ENCODE measurements at places on chromosomes 16 and 17. TPM values are rescaled to one million over a fixed set of nuclear protein-coding genes. Genes with fewer than 3 reads are reported as not detected.

DNA sequence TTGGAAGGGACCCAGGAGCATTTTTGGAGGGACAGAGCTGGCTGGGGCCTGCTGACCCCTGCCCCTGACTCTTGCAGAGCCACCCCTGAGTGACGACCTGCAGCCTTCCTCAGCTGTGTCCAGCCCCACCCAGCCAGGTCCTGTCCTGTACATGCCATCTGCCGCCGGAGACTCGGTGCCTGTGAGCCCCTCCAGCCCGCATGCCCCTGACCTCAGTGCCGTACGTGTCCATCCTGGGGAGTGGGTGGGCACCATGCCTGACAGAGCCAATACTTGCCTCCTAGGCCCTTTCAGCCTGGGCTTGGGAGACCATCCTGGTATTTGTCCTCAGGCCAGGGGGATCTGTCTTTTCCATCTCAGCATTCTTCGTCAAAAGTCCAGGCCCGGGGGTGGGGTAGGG is 27.5 kb downstream of the UNC13D start:
- no peak for DNase-seq

- no peak for DNase-seq
These were observed 24.2 kb upstream of the HNF1B start for GRCh38 chr17:37769050-37769449.

DNA sequence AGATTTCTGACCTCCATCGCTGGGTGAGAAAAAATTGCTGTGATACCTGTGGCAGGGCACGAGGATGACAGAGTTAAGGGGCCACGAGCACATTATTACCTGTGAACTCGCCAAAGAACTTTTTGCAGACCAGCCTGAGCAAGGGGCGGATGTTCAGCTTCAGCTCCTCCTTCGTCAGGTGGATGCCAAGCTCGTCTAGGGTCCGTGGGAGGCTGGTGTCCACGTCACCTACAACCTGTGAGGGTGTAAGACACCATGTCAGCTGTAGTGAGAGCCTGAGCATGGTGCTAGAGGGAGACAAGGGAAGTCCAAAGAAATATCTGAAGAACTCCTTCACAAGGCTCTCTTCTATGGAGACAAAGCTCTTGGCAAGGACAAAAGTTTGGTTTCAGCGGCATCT is 17.1 kb downstream of the HIGD1B start:
- no peak for DNase-seq

DNA sequence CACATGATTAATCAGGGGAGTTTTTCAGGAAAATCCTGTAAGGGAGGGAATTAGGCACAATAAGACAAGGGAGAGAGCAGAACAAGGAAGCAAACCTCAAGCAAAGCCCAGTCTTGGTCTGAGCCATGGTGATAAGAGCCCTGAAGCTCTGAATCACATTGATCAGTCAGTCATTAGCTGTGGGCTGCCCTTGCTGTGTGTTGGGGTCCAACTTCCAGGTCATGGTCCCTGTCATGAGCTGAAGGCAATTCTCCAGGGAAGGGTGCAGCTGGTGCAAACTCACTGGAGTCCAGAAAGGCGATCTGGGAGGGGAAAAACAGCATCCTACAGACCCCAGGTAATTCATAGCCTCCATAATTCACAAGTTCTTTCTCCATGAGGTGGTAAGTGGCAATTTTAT is 89.9 kb downstream of the CYLD start:
- no peak for DNase-seq

- no peak for DNase-seq
These were observed 207.3 kb downstream of the KIF2B start for GRCh38 chr17:54029986-54030385.

- no peak for DNase-seq
These were observed 19.4 kb upstream of the SSTR5 start for GRCh38 chr16:1053121-1053521.

GRCh38 chr16:14354561-14355351 is 275.3 kb downstream of the PARN start:
- DNase-seq: no peak

- DNase-seq: no peak
These were observed 27.0 kb downstream of the RNF135 start for GRCh38 chr17:30997842-30998241.

DNA sequence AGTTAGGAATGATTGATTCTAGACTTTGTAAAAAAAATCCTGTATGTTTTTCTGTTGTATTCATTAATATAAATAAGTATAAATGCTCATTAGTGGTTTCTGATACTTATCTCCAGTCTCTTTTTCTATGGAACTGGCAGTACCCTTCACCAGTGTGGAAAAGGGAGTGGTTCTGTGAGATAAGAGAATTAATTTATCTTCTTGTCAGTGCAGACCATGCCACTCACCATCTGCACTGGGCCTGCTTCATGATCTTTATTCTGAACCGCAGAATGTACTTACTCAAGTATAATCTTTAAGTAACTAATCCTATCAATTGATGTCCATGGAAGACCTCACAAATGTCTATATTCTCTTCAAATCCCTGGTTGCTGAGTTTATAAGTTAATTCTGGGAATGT is 836.1 kb upstream of the CDH8 start:
- DNase-seq: no peak

- DNase-seq: no peak
These were observed 62.7 kb downstream of the TEX2 start for GRCh38 chr17:64200080-64201032.

DNA sequence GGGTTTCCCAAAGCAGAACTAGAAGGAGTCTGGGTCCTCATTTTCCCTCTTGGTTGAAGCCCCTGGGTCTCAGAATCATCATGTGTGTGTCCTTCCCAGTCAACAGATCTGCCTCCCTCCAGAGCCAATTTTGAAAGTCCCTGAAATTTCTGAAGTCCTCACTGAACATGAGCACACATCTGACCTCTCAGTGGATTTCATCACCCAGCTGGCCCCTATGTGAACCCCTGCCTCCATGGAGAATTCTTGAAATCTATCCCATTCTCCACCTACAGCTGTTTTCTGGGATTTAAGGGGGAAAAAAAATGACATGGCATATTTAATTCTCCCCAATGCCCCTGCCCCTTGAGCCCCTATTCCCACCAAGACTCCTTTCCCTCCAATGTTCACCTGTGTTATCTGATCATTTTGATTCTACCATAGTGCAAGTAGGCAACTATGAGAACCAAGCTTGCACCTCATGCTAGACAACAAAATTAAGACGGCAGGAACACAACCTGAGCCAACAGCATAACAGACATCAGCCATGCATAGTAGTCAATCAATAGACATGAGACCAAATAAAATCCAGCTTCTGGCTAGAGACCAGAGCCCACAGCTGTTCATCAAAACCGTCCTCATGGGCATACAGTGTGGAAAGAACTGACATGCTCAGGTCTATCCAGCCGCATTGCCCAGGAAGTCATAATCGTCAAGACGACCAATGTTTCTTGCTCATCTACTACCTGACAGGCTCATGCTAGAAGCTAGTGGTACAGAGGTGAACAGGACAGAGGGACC is 14.9 kb downstream of the SOX9 start:
- DNase-seq: no peak

- peak; percentile 8 for DNase-seq
These were observed 9.8 kb upstream of the SLC6A2 start for GRCh38 chr16:55645986-55646385.

GRCh38 chr17:61757168-61757567 is 106.2 kb downstream of the BRIP1 start:
- no peak for DNase-seq

- no peak for DNase-seq
These were observed 2.7 kb downstream of the WDR90 start for GRCh38 chr16:651844-652243.

DNA sequence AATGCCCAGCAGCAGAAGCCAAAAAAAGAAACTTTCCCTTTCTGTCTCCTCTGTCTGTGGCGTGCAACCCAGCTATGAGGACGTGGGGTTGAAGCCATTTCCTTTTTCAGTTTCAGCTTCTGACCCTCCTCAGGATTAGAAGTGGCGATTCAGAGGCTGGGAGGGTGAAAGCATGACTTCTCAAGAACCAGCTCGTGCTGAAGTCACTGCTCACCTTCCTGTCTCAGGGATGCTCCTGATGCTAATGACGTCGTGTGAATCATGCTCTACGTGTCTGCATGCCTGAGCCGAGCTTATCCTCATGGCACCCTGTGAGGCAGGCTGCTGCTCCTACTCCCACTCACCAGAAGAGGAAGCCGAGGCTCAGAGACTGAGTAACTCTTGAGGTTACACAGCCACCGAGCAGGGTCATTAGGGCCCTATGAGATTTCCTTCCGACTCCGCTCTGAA is 5.7 kb upstream of the LPO start:
- peak; percentile 72 for DNase-seq

- DNase-seq: no peak
These were observed 5.1 kb downstream of the ITGA2B start for GRCh38 chr17:44384281-44384822.

GRCh38 chr16:4053301-4053845 is 62.9 kb downstream of the ADCY9 start:
- DNase-seq: no peak

- DNase-seq: no peak
These were observed 167.0 kb downstream of the ENGASE start for GRCh38 chr17:79241616-79242015.

DNA sequence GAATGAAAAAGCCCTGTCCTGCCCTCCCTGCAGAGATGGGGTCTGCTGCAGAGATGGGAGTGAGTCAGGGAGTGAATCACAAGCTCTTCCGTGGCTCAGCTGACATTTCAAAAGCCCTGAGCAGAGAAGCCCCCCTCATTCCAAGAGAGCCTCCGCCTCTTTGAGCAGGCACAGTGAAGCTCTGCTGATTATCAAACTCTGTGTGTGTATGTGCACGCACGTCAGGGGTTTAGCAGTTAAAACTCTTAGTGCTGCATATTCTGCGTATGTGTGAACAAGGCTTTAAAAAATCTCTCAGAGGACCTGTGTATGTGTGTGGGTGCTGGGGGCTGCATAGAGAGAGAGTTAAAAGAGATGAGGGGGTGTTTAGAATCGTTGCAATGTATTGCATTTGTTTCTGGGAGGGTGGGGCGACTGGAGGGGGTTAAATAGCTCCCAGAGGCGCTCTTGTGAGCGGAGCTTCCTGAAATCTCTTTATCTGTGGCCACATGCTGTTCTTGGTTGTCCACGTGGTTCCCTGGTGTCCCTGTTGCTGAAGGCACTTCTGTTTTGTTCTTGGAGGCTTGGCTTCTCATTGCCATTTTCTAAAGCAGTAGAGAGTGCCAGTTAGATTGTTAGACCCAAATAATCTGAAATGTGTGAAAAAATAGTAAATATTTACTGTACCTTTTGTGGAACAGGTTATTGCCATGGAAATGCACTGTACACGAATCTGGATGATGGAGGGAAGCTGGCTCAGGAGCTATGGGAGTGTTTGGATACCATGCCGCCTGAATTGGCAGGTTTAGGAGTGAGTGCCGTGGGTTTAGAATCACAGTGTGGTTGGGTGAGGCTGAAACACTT is 116.6 kb downstream of the PRKCB start:
- DNase-seq: no peak

GRCh38 chr17:75504347-75505151 is 10.8 kb downstream of the CASKIN2 start:
- peak; percentile 84 for DNase-seq

- no peak for DNase-seq
These were observed 11.3 kb downstream of the LIG3 start for GRCh38 chr17:34991606-34992005.

DNA sequence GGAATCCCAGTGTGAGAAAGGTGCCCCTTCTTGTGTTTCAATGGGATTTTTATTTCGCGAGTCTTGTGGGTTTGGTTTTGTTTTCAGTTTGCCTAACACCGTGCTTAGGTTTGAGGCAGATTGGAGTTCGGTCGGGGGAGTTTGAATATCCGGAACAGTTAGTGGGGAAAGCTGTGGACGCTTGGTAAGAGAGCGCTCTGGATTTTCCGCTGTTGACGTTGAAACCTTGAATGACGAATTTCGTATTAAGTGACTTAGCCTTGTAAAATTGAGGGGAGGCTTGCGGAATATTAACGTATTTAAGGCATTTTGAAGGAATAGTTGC is 567 bp downstream of the UBB start:
- DNase-seq: no peak

CSH2 gene
- total RNA-seq: not detected

LITAF gene
- total RNA-seq: 265 TPM

NUDT7 gene
- 6.8 TPM for total RNA-seq

FBXW10 gene
- total RNA-seq: not detected

ZDHHC1 gene
- total RNA-seq: 3.0 TPM

NPIPA7 gene
- 3.8 TPM for total RNA-seq

PLEKHG4 gene
- 13.9 TPM for total RNA-seq

ABCA3 gene
- total RNA-seq: 8.0 TPM

CRHR1 gene
- total RNA-seq: 0.52 TPM

ITGA3 gene
- total RNA-seq: 22.7 TPM

TMEM114 gene
- 1.2 TPM for total RNA-seq

MYH11 gene
- total RNA-seq: 0.88 TPM

OR1F1 gene
- total RNA-seq: not detected

RSL1D1 gene
- total RNA-seq: 334 TPM

AIPL1 gene
- 0.57 TPM for total RNA-seq

KRTAP4-5 gene
- not detected for total RNA-seq

DYNC1LI2 gene
- total RNA-seq: 100 TPM

EMP2 gene
- total RNA-seq: 15.1 TPM
